ENCODE measurements at places on chromosomes 3 and 15.
A peak's percentile ranks its signal among the peaks of the same experiment; 100 is the strongest.

DNA sequence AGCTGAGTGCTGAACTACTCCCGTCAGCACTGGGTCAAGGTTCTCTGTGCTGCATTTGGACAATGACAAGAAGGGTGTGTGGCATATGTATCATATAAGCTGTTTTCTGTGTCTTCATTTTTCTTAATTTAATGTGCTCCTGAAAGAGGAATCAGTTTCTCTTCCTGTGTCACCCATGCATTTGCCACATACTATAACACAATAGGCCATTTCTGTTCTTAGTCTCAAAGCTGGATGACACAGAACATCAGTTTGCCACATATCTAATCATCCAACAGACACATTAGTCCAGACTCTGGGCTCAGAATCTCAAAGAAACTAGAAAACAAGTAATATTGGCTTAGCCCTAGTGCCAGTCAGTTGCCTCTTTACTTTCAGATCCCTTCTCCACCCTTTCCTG, 34.1 kb downstream of the CEP19 start:
- no peak for DNase-seq

- DNase-seq, result no peak
Measured at GRCh38 chr15:56654624-56655023, 78.7 kb downstream of the ZNF280D start.

- DNase-seq, result no peak
Measured at GRCh38 chr3:141901914-141902313, 25.5 kb downstream of the ATP1B3 start.

DNA sequence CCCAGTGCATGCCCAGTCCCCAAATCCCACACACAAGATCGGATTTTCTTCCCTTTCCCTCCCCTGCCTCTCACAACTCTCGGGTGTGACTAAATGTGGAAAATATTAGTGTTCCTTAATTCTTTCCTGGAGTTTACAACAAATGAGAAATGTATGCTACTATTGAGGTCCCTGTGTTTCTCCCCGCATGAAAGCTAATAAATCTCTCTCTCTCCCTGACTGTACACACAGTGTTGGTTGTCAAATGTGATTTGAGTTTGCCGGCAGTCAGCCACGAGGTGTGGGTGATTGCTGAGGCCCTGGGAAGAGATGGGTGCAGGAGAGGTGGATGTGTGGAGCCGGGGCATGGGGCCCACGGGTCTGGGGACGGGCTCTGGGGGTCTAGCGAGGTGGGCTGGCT, 161.4 kb upstream of the IQSEC1 start:
- DNase-seq, result no peak

DNA sequence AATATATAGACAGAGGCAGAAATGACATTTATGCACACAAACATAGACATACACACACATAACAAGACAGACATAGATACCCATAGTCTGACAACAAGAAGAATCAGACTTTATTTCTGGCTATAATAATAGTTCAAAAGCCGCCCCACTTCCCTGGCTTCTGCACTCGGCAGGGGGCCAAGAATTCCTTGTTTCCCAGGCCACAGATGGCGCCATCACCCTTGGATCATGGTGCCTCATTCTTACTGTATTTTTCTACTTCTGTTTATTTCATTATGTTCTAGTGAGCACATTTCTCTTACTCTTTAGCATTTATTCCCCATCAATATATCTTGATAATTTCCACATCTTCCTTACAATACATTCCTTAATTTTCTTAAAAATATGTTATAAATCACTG, 387.5 kb downstream of the NLGN1 start:
- DNase-seq, result peak; percentile 10

- DNase-seq, result no peak
Measured at GRCh38 chr15:46853600-46853999, 863.7 kb upstream of the SEMA6D start.

GRCh38 chr15:29518442-29518841, 248.8 kb upstream of the NSMCE3 start:
- DNase-seq, result no peak

GRCh38 chr3:99505200-99505599, 133.2 kb upstream of the COL8A1 start:
- DNase-seq, result no peak

DNA sequence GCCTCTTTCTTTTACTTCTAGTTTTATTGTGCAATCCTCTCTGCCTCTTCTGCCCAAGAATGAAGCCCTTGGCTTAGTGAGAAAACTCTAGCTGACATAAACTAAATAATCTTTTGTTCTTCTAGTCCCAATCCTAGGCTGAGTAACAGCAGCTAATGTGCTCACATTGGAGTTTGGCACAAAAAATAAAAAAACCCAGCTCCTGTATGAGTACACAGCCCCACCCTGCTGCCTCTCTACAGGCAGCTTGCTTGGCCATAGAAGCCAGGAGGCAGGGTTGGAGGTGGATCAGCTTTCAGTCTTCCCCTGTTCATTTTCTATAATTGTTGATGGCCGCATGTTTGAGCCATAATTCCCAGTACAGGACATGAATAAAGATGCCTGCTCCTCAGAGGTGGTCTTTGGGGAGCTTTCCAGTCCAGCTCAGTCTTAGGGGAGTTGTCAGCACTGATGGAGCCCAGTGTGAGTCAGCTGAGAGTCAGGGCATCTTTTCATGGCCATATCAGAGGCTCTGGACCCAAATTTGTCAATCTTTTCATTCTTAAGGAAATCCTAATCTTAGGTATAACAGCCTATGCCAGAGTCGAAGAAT, 46.7 kb downstream of the RTP1 start:
- DNase-seq, result no peak

GRCh38 chr15:60774829-60775463, 296.0 kb upstream of the ICE2 start:
- DNase-seq, result no peak

DNA sequence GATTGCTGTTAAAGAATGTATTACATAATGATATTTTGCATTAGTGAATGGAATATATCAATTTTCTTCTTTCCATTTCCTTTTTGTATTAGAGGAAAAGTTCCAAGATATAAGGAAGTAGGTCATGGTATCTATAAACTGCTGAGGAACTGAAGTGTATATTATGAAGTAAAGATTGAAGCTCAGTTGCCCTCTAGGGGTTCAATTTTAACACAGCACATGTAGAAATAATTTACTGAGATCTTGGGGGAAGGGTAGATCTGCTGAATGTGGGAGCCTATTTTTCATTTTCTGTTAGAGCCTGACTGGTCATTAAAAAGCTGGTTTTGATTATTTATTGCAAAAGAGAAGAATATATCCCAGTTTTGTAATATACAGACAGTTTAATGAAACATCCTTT, 45.2 kb downstream of the CMC1 start:
- peak; percentile 24 for DNase-seq

GRCh38 chr3:125403789-125404188, 28.7 kb upstream of the ZNF148 start:
- no peak for DNase-seq
